ENCODE measurements at places on chromosomes 16 and 17. TPM values are rescaled to one million over a fixed set of nuclear protein-coding genes. Genes with fewer than 3 reads are reported as not detected.

The GLG1 gene
- total RNA-seq: 116 TPM

The SMIM22 gene
- 40.5 TPM for total RNA-seq

The ABAT gene
- total RNA-seq: 8.0 TPM

DNA sequence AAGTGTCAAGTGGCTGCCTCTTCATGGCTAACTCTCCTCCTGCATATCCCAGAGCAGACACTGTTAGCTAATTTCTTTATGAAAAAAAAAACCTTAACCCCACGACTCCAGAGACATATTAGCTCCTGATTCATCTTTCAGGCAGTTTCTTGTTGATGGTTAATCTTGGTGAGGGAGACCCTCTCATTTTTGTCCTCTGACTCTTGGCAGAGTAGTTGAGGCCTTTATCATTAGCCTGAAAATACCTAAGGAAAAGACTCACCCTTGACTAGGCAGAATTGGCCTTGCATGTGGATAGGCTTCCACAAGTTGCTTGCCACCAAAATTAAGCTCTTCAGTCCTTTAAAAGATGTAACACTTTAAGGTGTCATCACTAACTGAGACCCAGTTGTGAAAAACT, 4.0 kb downstream of the CRYBA1 start:
- no peaks in the 10 kb centered on the region for H3K36me3 ChIP-seq
- DNase-seq: no peak
- H3K27me3 ChIP-seq: no peaks in the 10 kb centered on the region
- H3K4me3 ChIP-seq: no peak overlapping the region

DNA sequence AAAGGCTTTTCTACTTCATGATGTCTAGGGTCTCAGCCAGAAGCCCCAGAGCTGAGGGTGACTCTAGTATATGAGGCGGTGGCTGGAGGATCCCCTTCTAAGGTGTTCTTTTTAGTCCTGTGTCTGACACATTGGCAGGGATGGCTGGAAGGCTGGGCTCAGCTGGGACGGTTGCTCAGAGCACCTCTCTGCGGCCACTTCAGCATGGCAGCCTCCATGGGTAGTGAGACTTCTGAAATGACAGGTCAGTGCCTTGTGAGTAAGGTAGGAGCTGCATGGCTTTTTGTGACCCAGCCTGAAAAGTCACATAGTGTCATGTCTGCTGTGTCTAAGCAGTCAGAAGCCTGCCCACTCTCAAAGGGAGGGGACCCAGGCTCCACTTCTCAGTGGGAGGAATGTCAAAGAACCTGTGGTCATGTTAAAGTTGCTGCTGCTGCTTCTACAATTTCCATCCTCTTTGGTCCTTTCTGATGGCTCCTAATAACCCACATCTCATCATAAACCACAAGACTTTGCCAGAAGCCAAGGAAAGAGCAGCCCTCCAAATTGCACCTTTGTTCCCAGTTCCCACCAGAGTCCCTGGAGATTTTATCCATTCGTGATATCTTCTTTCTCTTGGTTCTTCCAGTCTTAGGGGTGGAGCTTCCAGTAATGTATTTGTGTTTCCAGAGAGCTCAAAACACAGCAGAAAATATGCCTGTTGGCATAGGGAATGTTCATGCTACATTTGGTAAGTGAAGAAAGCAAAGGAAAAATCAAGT, 15.4 kb upstream of the KCNG4 start:
- no peak overlapping the region for H3K27ac ChIP-seq
- no peak for DNase-seq
- no peak overlapping the region for H3K4me3 ChIP-seq
- no peaks in the 10 kb centered on the region for H3K36me3 ChIP-seq
- no peaks in the 10 kb centered on the region for H3K27me3 ChIP-seq
- no peaks in the 10 kb centered on the region for H3K4me1 ChIP-seq

DNA sequence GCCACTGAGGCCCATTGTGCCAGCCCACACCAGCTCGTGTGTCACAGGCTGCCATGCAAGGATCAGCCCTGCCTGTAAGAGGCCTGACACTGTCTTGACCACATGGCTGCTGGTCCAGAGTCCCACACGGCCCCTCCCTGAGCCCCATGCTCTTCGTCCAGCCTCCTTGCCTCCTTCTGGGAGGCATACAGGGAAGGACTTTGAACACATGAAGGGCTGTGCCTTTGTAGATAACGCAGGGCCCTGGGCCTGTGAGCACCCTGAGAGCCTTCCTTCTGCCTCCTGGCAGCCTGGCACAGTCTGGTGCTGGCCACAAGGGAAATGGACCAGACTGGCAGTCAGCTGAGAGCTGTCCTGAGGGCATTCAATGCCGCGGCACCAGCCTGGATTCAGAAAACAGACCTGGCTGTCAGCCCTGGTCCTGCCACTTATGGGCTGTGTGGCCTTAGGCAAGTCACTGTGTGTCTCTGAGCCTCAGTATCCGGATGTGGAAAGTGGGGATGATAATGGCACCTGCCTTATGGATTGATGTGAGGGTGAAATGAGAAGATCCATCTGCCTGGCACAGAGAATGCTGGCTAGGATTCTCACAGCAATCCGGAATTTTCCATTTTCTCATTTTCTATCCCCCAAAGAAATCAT, 19.2 kb upstream of the SPNS2 start:
- no peak for DNase-seq
- peaks cover 8% of the 10 kb centered on the region for H3K4me1 ChIP-seq
- H3K36me3 ChIP-seq: no peaks in the 10 kb centered on the region
- no peak overlapping the region for H3K27ac ChIP-seq
- no peak overlapping the region for H3K4me3 ChIP-seq

DNA sequence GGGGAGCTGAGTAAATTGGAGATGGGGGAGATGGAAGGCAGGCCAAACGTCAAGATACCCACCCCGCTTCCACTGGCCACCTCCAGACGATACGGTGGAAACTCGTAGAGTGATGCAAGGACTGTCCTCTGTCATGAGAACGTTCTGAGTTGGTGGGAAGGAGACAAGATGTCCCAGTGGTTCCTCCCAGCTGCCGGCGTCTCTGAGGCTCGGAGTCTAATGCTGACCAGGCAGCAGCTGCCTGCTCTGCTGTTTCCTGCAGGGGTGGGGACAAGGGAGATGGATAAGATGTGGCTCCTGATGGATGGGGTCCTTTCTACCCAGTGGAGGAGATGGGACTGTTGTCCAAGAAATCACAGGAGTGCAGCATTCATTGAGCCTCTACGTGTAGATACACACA, 28.2 kb upstream of the C1QL1 start:
- DNase-seq: no peak
- H3K27ac ChIP-seq: no peak overlapping the region
- H3K4me1 ChIP-seq: no peaks in the 10 kb centered on the region
- H3K36me3 ChIP-seq: no peaks in the 10 kb centered on the region

GRCh38 chr16:70703041-70703834, 17.4 kb upstream of the MTSS2 start:
- peaks cover 18% of the 10 kb centered on the region for H3K4me1 ChIP-seq
- H3K36me3 ChIP-seq: peaks cover 16% of the 10 kb centered on the region
- no peak for DNase-seq
- no peak overlapping the region for H3K4me3 ChIP-seq
- peak overlapping the region; percentile 65 for H3K27ac ChIP-seq

DNA sequence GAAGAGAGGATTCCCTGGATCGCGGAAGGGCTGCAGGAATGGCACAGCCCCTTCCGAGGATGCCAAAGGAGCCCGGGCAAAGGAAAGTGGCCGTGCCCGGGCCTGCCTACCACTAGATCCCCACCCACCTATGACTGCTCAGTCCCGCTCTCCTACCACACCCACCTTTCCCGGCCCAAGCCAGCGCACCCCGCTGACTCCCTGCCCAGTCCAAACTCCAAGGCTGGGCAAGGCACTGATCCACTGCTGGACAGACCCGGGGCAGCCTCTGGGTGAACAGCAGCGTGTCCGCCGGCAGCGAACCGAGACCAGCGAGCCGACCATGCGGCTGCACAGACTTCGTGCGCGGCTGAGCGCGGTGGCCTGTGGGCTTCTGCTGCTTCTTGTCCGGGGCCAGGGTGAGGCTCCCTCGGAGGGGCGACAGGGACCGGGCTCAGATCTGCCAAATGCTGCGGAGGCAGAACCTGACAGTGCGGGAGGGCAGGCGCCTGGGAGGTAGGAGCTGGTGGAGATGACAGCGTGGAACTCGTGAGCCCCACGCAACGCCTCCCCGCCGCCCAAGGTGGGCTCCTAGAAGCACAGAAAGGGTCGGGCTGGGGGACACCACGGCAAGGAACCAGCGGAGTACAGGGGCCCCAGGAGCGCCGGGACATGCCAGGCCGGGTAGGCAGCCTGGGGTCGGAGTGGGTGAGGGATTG, at the start of gene CES2:
Gene CES2, plus strand, starts transcription at position 203 of the 698 bp plus-strand sequence. Its CDS starts 120 bp downstream, at position 323.
- H3K4me1 ChIP-seq: peaks cover 44% of the 10 kb centered on the region
- peak; percentile 85 for DNase-seq
- peak within 1 kb of the TSS; percentile 92 for H3K27ac ChIP-seq
- H3K4me3 ChIP-seq: peak within 1 kb of the TSS; percentile 97

DNA sequence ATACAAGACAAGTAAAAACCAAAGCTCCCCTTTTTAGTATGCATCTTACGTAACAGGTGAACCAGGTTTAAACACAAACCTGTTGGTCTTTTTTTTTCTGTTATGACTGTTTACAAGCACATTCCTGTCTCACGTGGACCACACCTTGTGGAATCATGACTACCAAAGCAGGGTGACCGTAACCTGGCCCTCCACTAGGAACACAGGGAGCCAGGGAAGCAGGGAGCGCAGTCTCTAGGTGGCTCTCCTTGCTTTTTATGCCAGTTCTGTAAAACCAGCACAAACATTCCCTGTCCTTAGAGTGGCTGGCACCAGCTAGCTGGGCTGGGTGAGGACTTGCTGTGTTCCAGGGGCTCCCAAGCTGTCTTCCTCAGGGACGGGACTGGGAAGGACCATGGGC, 44.1 kb downstream of the DDX19A start:
- DNase-seq: no peak
- H3K27ac ChIP-seq: no peak overlapping the region
- H3K27me3 ChIP-seq: no peaks in the 10 kb centered on the region
